ENCODE measurements at places on chromosomes 7 and 10. TPM values are rescaled to one million over a fixed set of nuclear protein-coding genes. Genes with fewer than 3 reads are reported as not detected.

IFIT1 gene
- 7.5 TPM for total RNA-seq

CALY gene
- not detected for total RNA-seq

HTRA1 gene
- total RNA-seq, result 23.1 TPM

CUBN gene
- total RNA-seq, result 0.83 TPM

TFAM gene
- total RNA-seq, result 16.7 TPM

RPEL1 gene
- total RNA-seq, result under 0.01 TPM

HOXA10 gene
- 0.28 TPM for total RNA-seq

LRIT1 gene
- not detected for total RNA-seq

GPER1 gene
- total RNA-seq, result 2.0 TPM

RHOBTB1 gene
- 18.9 TPM for total RNA-seq

FAM25A gene
- not detected for total RNA-seq

SFTPA1 gene
- total RNA-seq, result not detected

LBX1 gene
- not detected for total RNA-seq

ITIH5 gene
- total RNA-seq, result under 0.01 TPM

SPDYE8 gene
- not detected for total RNA-seq

CYP3A7 gene
- total RNA-seq, result not detected

RSPH10B2 gene
- not detected for total RNA-seq

PTF1A gene
- not detected for total RNA-seq

HOXA1 gene
- total RNA-seq, result 0.83 TPM

FKBP6 gene
- total RNA-seq, result not detected

EFCAB10 gene
- not detected for total RNA-seq

GAD2 gene
- total RNA-seq, result not detected

CTTNBP2 gene
- total RNA-seq, result 11.3 TPM

LIPM gene
- total RNA-seq, result not detected

FZD1 gene
- 3.6 TPM for total RNA-seq

ACSL5 gene
- 1.1 TPM for total RNA-seq

RSU1 gene
- 134 TPM for total RNA-seq

GIMAP4 gene
- total RNA-seq, result not detected

TMEM184A gene
- 0.28 TPM for total RNA-seq

ABCC2 gene
- 0.36 TPM for total RNA-seq

NRP1 gene
- 191 TPM for total RNA-seq

HBP1 gene
- 70.0 TPM for total RNA-seq

GRK5 gene
- 11.9 TPM for total RNA-seq

Data from IMR-90 (cell line).